ENCODE measurements at places on chromosomes 13 and 19.

DNA sequence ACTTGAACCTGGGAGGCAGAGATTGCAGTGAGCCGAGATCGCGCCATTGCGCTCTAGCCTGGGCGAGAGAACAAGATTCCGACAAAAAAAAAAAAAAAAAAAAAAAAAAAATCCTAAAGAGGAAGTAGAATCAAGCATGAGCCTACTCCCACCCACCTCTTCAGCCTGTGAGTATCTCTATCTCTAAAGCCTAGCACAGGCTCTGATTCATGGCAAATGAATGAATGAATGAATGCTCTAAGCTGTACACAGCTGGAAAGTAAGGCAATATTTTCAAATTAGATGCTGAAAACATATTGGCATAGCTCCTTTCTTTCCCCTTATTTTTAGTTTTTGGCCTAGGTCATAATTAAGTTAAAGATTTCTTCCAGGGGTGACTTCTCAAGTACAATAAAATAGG lies 35.7 kb upstream of the FAM216B start:
- DNase-seq = no peak

DNA sequence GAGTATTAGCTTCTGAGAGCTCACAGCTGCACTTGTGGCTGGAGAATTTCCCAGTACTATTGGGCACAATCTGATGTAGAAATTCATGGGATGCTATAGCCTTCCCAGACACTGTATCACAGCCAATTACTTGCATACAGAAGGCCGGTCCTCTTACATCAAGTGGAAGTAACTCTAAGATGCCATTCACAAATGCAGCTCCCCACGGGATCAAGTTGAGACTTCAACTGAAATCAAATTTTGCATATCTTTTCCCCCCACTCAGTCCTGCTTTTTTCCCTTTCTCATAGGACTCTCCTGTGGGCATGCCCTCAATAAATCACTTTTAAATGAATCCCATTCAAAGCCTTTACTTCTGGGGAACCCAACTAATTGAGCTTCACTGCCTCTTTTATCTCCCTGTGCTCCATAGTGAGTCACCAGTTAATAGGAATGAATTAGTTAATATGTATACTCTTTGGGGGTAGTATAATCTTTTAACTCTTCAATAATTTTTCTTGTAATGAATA lies 1970.8 kb downstream of the OLFM4 start:
- no peak for DNase-seq

- no peak for DNase-seq
Measured at GRCh38 chr13:40077396-40078027, 422.1 kb downstream of the COG6 start.

DNA sequence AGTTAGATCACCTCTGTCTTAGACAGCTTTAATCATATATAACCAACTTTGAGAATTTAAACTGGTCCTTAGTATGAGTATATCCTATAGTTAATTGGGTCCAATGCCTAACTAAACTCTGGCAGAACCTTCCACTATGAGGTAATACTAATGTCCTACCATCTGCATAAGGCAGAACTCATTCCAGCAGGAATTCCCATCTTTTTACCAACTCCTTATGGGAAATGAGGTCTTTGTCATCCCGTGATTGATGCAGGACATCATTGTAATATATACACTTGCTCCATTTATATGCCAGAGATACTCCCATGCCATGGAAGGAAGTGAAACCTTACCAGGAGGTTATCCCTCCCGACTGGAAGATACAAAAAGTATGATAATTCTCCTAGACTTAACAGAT lies 2.8 kb downstream of the KCTD4 start:
- no peak for DNase-seq

GRCh38 chr19:49231804-49232203 lies 74.2 kb downstream of the TRPM4 start:
- DNase-seq = no peak

GRCh38 chr13:34748073-34748472 lies 194.0 kb upstream of the NBEA start:
- DNase-seq = peak; percentile 30

- DNase-seq = peak; percentile 43
Measured at GRCh38 chr19:823565-824121, 1.9 kb upstream of the PLPPR3 start.

- DNase-seq = no peak
Measured at GRCh38 chr19:44841231-44841630, 4.9 kb upstream of the NECTIN2 start.

GRCh38 chr13:109307027-109307426 lies 479.4 kb downstream of the IRS2 start:
- DNase-seq = no peak

- DNase-seq = no peak
Measured at GRCh38 chr19:41810301-41810700, 13.9 kb downstream of the CEACAM3 start.

- DNase-seq = no peak
Measured at GRCh38 chr13:41503356-41503755, 46.0 kb downstream of the RGCC start.

- DNase-seq = no peak
Measured at GRCh38 chr19:33132425-33132824, 511 bp downstream of the WDR88 start.

GRCh38 chr19:21751384-21751783 lies 16.0 kb downstream of the ZNF100 start:
- no peak for DNase-seq

DNA sequence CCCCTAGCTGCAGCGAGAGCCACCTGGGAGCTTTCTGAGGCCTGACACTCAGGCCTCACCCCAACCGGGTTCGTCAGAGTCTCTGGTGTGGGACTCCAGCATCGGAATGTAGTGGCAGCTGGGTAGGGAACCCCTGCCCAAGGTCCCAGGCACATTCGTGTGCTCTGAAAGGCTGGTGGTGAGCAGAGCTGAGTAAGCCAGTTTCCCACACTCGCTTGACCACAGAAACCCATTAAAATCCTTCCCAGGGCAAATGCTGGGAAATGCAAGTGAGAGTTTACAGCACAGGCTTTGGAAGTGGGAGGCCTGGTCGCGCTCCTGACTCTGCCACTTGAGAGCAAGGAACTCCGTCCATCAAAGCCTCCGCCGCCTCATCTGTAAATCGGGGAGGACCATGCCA lies 4.2 kb downstream of the TRAPPC6A start:
- DNase-seq = peak; percentile 81

DNA sequence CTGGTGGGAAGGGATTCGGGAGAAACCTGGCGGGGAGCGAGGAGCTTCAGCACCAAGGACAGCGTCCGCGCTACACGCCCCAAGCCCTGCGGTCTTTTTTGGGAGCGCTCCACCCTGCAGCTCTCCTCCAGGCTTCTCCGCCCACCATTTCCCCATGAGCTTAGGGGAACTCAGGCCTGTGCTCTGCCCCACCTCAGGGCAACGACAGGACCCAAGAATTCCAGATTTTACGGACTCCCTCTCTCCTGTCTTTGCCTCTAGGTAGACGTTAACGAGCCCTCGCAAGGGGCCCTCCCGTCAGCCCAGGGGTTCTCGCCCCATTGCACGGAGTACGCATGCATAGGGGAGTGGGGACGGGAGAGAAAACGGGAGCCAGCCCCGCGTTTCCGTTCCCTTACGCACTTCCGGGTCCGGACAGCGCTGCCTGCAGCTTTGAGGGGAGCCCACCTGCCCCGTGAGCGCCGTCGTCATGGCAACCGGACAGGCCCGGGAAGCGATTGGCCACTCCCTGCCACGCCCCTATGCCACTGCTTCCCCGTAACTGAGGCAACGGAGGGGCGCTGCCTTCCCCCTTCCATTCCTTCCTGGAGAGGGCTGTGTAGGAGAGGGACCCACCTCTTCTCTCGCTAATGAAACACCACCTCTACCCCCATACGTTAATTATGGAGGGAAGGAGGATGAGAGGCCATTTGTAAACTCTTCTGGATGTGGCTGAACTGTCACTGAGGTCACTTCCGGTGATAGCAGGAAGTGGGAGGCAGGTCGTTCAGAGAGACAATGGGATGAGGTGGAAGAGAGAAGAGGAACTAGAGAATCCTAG lies 20.8 kb downstream of the NOVA2 start:
- DNase-seq = no peak

- no peak for DNase-seq
Measured at GRCh38 chr13:48042894-48043293, 5.4 kb downstream of the NUDT15 start.

GRCh38 chr19:55549500-55550320 lies 4.4 kb upstream of the SBK3 start:
- peak; percentile 61 for DNase-seq

DNA sequence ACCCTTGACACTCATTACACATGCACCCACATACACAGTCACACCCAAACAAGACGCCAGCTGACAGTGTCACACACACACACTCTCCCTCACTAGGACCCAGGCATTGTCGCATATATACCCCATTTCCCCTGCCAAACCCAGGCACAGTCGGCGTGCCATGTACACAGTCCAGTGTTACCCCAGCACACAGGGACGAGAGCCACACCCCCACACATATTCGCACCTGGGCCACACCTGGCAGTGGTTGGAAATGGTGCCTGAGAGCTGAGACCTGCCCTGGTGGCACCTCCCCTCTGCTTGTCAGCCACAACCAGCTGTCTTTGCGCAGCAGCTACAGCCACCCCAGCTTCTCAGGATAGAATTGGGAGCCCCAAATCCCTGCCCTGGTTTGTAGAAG lies 9.0 kb downstream of the NFIX start:
- no peak for DNase-seq

DNA sequence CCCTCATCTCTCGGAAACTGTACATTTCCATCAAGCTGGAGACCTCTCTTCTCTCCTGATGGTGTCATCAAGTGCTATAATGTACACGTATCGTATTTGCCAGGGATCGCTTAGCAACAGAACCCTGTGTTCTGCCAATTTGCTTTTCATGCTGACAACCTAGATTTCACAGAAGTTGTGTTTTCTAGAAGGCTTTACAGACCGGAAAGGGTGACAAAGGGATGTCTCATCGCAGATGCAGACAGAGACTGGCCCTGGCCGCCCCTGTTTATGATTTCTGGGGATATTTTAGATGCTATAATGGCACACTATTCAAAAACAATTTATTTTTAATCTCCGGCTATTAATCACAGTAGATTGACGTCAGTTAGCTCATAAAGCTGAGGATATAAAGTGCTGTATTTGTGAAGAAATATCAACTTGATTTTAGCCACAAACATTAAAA lies 291.4 kb downstream of the IRS2 start:
- DNase-seq = no peak

DNA sequence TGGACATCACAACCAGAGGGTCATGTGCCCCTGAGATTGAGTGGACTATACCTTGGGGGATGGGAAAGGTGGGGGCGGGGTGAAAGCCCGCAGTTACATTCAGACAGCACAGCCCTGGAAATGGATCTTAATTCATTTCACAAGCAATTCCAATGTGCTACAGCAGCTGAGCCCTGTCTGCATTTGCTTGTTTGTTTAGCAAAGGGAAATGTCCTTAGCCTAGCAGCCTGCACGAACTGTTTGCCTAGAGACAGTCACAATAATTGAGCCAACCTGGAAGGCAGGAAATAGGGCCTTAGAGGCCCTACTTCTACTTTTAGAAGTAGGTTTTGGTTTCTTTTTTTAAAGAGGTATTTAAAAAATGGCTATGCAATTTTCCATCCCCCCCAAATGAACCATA lies 177.3 kb upstream of the KL start:
- peak; percentile 58 for DNase-seq

GRCh38 chr13:45878966-45879365 lies 27.4 kb upstream of the SIAH3 start:
- DNase-seq = no peak

GRCh38 chr13:74111399-74111798 lies 22.8 kb downstream of the KLF12 start:
- DNase-seq = no peak

DNA sequence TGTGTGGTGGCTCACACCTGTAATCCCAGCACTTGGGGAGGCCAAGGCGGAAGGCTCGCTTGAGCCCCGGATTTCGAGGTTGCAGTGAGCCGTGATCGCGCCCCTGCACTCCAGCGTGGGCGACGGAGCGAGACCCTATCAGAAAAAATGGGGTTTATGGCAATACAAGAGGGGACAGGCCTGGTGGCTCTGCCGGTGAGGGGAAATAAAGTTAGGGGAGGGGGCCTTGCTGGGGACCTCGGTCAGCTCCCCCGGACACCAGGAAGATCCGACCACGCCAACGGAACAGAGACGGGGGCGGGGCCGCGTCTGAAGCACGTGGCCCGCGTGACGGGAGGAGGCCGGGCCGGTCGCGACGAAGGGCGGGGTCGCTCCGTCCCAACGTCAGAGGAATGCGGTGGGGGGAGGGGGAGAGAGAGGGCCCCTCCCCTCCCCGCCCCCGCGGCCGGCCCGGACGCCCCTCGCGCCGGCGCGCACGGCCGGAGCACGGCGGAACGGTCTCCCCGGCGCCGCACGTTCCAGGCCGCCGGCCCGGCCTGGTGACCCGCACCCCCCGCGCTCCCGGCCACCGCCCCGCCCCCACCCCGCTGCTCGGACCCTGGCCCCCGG lies 1.9 kb upstream of the HNRNPL start:
- peak; percentile 97 for DNase-seq

- no peak for DNase-seq
Measured at GRCh38 chr19:16736709-16737108, 17.1 kb downstream of the NWD1 start.

- DNase-seq = no peak
Measured at GRCh38 chr13:96294930-96295881, 205.3 kb downstream of the HS6ST3 start.

DNA sequence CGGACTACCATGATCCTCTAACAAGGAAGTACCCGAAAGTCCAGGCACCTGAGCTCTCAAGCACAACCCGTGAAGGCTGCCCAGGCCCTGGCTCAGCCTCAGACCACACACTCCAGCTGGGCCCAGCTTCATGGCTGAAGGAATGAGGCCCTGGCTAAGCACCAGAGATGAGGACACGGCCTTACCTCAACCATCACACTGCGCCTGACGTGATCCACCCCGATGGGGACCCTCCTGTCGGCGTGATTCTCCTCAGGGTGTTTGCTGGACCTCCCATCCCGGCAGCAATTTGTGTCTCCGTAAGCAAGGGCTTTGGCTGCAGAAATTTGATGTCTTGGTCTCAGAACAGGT lies 56.5 kb downstream of the F2RL3 start:
- no peak for DNase-seq

DNA sequence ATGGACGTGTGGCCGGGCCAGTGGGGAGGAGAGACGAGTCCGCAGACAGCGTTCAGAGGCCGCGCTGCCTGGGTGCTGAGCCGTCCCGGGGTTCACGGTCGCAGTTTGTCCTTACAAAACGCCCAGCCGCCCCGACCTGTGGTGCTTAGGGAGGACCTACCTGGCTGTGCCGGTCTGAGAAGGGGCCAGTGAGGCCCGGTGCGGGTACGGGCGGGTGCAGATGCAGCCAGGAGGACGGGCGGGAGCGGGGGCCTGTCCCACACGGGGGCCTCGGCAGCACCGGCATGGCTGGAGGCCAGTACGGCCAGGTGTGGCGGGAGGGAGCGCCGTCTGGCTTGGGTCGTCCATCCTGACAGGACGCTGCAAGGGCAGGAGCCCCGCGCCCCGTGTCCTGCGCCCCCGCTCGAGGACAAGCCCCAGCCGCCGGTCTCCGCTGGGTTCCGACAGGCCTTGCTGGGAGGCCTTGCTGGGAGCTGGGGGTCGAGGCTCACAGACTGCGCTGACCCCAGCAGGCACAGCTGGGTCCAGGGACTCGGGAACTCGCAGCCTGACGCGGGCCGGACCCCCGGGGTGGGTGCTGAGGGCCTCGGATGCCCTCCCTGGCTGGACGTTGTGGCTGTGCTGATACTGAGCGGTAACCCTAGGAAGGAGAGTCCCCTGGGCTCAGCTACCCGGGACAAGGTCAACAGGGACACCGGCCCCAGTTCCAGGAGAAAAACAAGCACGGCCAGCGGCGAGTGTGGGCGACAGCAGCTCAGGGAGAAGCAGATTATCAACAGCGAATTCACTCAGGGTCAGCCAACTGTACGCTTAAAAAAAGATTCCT lies 5.3 kb upstream of the PROZ start:
- DNase-seq = no peak

All from H4 (cell line).